Astrocyte (in vitro differentiated cells and primary cell): ENCODE measurements at places on chromosomes 7 and 10. TPM values are rescaled to one million over a fixed set of nuclear protein-coding genes. Genes with fewer than 3 reads are reported as not detected.

NRG3 gene
- 2.1 and 2.3 TPM in 2 replicates for total RNA-seq

- no peaks in the 10 kb centered on the region for H3K36me3 ChIP-seq
- H3K4me1 ChIP-seq, result no peaks in the 10 kb centered on the region
- H3K27ac ChIP-seq, result no peak overlapping the region
These were observed 14.2 kb downstream of the UCMA start for GRCh38 chr10:13219685-13220670.

IL6 gene
- 2.5 and 2.7 TPM in 2 replicates for total RNA-seq

GPR15LG gene
- total RNA-seq, result not detected in 2 replicates

PTPRN2 gene
- total RNA-seq, result 0.09 TPM in 1 of 2 replicates, not detected in the other

GRCh38 chr7:21169667-21170580 lies 258.0 kb upstream of the SP4 start:
- no peak overlapping the region for H3K27ac ChIP-seq
- H3K4me3 ChIP-seq, result no peak overlapping the region
- no peaks in the 10 kb centered on the region for H3K36me3 ChIP-seq
- DNase-seq, result no peak
- no peaks in the 10 kb centered on the region for H3K4me1 ChIP-seq
- H3K27me3 ChIP-seq, result peaks cover 2% of the 10 kb centered on the region

DNA sequence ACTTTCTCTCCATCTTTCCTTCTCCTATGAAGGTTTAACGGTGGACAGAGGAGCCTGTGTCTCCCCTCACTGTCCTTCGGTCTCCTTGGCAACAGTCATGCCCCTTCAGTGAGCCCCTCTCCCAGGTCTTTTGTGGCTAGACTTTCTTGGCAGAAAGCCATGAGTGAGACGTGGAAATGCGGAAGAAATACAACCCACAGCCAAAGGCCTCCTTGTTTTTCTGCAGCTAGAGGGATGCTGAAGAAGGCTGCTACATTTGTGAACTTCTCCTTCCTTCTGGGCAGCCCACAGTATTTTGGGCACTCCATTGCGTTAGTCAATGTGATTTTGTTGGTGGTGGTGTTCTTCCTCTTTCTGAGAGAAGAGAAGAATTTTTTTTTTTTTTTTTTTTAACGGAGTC lies 333.7 kb upstream of the PODXL start:
- no peak overlapping the region for H3K4me3 ChIP-seq
- no peaks in the 10 kb centered on the region for H3K27me3 ChIP-seq
- peaks cover 17% of the 10 kb centered on the region for H3K4me1 ChIP-seq
- no peak overlapping the region for H3K27ac ChIP-seq
- no peaks in the 10 kb centered on the region for H3K36me3 ChIP-seq

DNA sequence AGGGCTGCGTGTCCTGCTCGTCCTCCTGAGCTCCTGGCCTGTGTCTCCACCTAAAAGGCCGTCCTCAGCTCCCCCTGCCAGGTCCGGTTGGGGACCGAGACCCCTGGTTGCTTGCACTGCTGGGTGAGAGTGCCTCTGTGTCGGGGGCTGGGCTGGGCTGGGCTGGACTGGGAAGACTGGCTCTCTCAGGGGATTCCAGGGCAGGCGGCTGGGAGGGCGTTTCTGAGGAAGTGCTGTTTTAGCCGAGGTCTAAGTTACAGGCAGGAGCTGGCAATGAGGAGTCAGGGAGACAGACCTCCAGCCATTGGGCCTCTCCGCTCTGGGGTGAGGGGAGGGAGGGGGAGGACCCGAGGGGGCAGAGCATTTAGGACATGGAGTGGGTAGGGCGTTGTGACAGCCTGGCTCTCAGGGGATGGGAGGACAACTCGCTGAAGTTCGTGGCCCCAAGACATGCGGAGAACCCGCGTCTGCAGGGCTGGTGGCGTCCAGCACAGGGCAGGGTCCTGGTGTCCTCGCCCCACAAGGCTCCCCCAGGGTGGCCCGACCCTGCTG lies 20.9 kb downstream of the FOXK1 start:
- no peak for DNase-seq
- H3K27me3 ChIP-seq, result no peaks in the 10 kb centered on the region
- H3K4me3 ChIP-seq, result no peak overlapping the region
- no peaks in the 10 kb centered on the region for H3K36me3 ChIP-seq
- H3K4me1 ChIP-seq, result peaks cover 55% of the 10 kb centered on the region

- no peak overlapping the region for H3K4me3 ChIP-seq
- H3K27ac ChIP-seq, result no peak overlapping the region
- no peak for DNase-seq
- no peaks in the 10 kb centered on the region for H3K36me3 ChIP-seq
These were observed 85.4 kb upstream of the AFAP1L2 start for GRCh38 chr10:114489521-114490310.

TEX36 gene
- not detected in 2 replicates for total RNA-seq

NKX1-2 gene
- total RNA-seq, result 0.07 TPM in 1 of 2 replicates, not detected in the other

- H3K27ac ChIP-seq, result no peak overlapping the region
- H3K27me3 ChIP-seq, result no peaks in the 10 kb centered on the region
- peaks cover 8% of the 10 kb centered on the region for H3K4me1 ChIP-seq
These were observed 64.1 kb downstream of the PHTF2 start for GRCh38 chr7:77862691-77863090.

- no peaks in the 10 kb centered on the region for H3K4me1 ChIP-seq
- H3K4me3 ChIP-seq, result no peak overlapping the region
- no peak overlapping the region for H3K27ac ChIP-seq
- no peaks in the 10 kb centered on the region for H3K36me3 ChIP-seq
- peak; percentile 6 for DNase-seq
- H3K27me3 ChIP-seq, result no peaks in the 10 kb centered on the region
These were observed 675.1 kb upstream of the PCDH15 start for GRCh38 chr10:55476129-55476528.

- H3K4me3 ChIP-seq, result peak overlapping the region; percentile 78
- no peaks in the 10 kb centered on the region for H3K36me3 ChIP-seq
- H3K27ac ChIP-seq, result peak overlapping the region; percentile 88
- H3K27me3 ChIP-seq, result no peaks in the 10 kb centered on the region
These were observed 811 bp upstream of the ARHGAP12 start for GRCh38 chr10:31929261-31930022.

GRCh38 chr10:89591111-89591795 lies 53.8 kb downstream of the PANK1 start:
- DNase-seq, result peak; percentile 16
- no peaks in the 10 kb centered on the region for H3K36me3 ChIP-seq
- H3K4me1 ChIP-seq, result no peaks in the 10 kb centered on the region
- no peak overlapping the region for H3K4me3 ChIP-seq
- no peaks in the 10 kb centered on the region for H3K27me3 ChIP-seq

HECTD2 gene
- 11.9 and 15.4 TPM in 2 replicates for total RNA-seq

OR2A12 gene
- total RNA-seq, result not detected in 2 replicates

GRCh38 chr10:89502549-89502948 lies 32.8 kb downstream of the SLC16A12 start:
- H3K4me1 ChIP-seq, result peaks cover 15% of the 10 kb centered on the region
- H3K36me3 ChIP-seq, result no peaks in the 10 kb centered on the region
- no peak overlapping the region for H3K27ac ChIP-seq
- no peak overlapping the region for H3K4me3 ChIP-seq
- no peaks in the 10 kb centered on the region for H3K27me3 ChIP-seq

NRAP gene
- not detected in 2 replicates for total RNA-seq

GRCh38 chr7:41445946-41446345 lies 256.9 kb downstream of the INHBA start:
- H3K4me1 ChIP-seq, result no peaks in the 10 kb centered on the region
- H3K27ac ChIP-seq, result no peak overlapping the region
- DNase-seq, result no peak

AKR1C1 gene
- total RNA-seq, result 0.60 and 1.3 TPM in 2 replicates

DNA sequence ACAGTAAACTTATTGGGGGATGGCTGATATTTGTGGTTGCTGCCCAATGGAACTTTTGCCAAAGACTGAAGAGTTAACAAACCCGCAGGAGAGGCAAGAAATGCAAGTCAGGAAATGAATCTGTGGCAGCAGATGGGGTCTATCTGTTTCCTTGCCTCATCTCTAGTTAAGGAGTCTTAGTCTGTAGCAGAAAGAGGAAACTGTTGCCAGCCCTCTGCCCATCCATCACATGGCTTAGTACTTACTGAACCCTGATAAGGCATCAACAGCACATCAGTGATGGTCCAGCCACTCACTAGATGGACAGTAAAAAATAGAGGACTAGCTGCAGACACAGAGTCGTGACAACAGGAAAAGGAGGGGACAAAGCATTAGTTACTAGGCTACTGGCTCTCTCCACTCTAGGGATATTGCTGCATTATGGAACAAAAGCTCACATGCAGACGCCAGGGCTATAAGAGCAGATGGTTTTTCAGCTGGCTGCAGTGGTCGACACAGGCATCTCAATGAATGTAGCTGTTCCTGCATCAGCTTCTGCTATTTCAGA lies 614.7 kb downstream of the PARD3 start:
- no peaks in the 10 kb centered on the region for H3K27me3 ChIP-seq
- no peak for DNase-seq
- no peak overlapping the region for H3K27ac ChIP-seq
- no peaks in the 10 kb centered on the region for H3K36me3 ChIP-seq
- H3K4me3 ChIP-seq, result no peak overlapping the region
- H3K4me1 ChIP-seq, result no peaks in the 10 kb centered on the region

GPR85 gene
- total RNA-seq, result 0.73 and 1.3 TPM in 2 replicates

BLNK gene
- total RNA-seq, result not detected in 2 replicates

DNA sequence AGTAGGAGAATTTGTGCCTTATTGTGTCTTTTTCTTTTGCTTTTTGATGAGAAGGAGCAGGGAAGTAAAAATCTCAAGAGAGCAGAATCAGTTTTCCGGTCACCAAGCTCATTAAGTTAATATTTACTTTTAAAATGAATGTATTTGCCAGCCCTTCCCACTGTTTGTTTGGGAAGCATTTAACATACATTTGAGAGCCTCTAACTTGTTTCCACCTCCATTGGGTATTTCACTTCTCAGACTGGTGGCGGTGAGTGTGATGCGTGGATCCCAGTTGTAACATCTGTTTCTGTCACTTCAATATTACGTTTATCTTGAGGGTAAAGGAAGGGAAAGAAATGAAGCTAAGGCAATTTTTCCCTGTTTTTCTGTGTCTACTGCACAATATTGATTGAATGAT lies 22.8 kb downstream of the CDK14 start:
- H3K27me3 ChIP-seq, result no peaks in the 10 kb centered on the region
- peaks cover 8% of the 10 kb centered on the region for H3K4me1 ChIP-seq
- H3K27ac ChIP-seq, result no peak overlapping the region
- no peak overlapping the region for H3K4me3 ChIP-seq
- no peaks in the 10 kb centered on the region for H3K36me3 ChIP-seq

DNA sequence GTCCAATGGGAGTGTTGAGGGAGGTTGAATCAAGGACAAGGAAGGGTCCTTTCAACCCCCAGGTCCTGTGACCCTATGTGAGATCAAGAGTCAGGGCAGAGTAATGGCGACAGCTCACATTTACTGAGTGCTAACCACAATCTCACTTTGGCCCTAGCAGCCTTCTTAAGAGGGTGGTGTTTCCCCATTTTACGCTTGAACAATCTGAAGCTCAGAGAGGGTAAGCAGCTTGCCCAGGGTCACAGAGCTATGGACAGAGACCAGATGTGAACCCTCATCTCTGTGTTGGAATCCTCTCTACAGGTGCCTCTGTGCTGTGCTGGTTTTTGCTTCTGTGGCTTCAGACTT lies 102.0 kb downstream of the GRK5 start:
- peaks cover 32% of the 10 kb centered on the region for H3K4me1 ChIP-seq
- H3K27ac ChIP-seq, result no peak overlapping the region

GRCh38 chr7:151351027-151351426 lies 9.4 kb downstream of the NUB1 start:
- no peak for DNase-seq
- H3K36me3 ChIP-seq, result peaks cover 50% of the 10 kb centered on the region
- no peak overlapping the region for H3K4me3 ChIP-seq

ZNF485 gene
- 4.1 and 4.3 TPM in 2 replicates for total RNA-seq

DNA sequence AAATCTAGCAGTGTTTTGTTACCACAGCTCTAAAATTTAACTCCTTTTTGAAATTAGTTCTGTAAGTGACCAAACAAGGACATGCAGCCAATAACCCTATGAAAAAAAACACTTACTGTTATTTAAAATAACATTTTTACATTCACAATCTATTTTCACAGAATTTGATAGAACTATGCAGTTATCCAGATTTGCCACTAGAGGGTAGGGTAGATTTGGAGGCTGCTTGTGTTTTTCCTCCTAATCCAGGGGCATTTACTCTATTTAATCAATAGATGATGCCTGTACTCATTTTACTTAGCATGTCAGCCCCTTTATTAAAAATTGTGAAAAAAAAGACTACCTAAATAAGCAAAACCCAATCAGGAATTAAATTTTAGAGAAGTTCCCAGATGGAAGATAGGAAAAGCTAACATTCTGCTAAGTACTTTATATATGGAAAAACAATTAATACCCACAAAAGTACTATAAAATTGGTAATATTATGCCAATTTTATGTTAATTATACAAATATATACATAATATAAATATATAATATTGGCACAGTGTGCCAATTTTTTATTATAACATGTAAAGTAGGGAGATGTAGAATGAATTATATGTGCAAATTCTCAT lies 18.1 kb upstream of the LIPK start:
- H3K4me1 ChIP-seq, result no peaks in the 10 kb centered on the region
- H3K27me3 ChIP-seq, result no peaks in the 10 kb centered on the region
- H3K27ac ChIP-seq, result no peak overlapping the region
- H3K36me3 ChIP-seq, result no peaks in the 10 kb centered on the region
- DNase-seq, result no peak

ANKRD22 gene
- not detected in 2 replicates for total RNA-seq

ZNF438 gene
- 2.2 and 2.4 TPM in 2 replicates for total RNA-seq

- H3K4me1 ChIP-seq, result no peaks in the 10 kb centered on the region
- H3K27ac ChIP-seq, result no peak overlapping the region
- no peak overlapping the region for H3K4me3 ChIP-seq
- peak; percentile 1 for DNase-seq
- no peaks in the 10 kb centered on the region for H3K36me3 ChIP-seq
These were observed 684.9 kb downstream of the SORCS1 start for GRCh38 chr10:106479636-106480035.

NKX2-3 gene
- total RNA-seq, result not detected in 2 replicates

CDHR3 gene
- 1.8 and 3.1 TPM in 2 replicates for total RNA-seq

SSC4D gene
- total RNA-seq, result 6.0 and 7.4 TPM in 2 replicates

CD36 gene
- 1.7 and 2.6 TPM in 2 replicates for total RNA-seq

- DNase-seq, result peak; percentile 31
- no peak overlapping the region for H3K27ac ChIP-seq
- H3K36me3 ChIP-seq, result no peaks in the 10 kb centered on the region
These were observed 40.0 kb downstream of the GHRHR start for GRCh38 chr7:31003721-31004120.

- H3K27me3 ChIP-seq, result no peaks in the 10 kb centered on the region
- H3K27ac ChIP-seq, result no peak overlapping the region
- peaks cover 63% of the 10 kb centered on the region for H3K4me1 ChIP-seq
- no peak for DNase-seq
- no peaks in the 10 kb centered on the region for H3K36me3 ChIP-seq
These were observed 29.7 kb downstream of the OGDH start for GRCh38 chr7:44636041-44636584.

- H3K27ac ChIP-seq, result no peak overlapping the region
- H3K4me3 ChIP-seq, result no peak overlapping the region
- DNase-seq, result peak; percentile 9
- no peaks in the 10 kb centered on the region for H3K36me3 ChIP-seq
- no peaks in the 10 kb centered on the region for H3K27me3 ChIP-seq
These were observed 703.5 kb upstream of the SEMA3D start for GRCh38 chr7:85890244-85890811.

TUBB8 gene
- total RNA-seq, result not detected in 2 replicates

ANLN gene
- total RNA-seq, result 11.4 and 20.4 TPM in 2 replicates

NME8 gene
- total RNA-seq, result not detected in 2 replicates

GRCh38 chr7:18191862-18192625 lies 164.4 kb upstream of the PRPS1L1 start:
- H3K27me3 ChIP-seq, result no peaks in the 10 kb centered on the region
- H3K4me1 ChIP-seq, result no peaks in the 10 kb centered on the region
- DNase-seq, result no peak
- no peak overlapping the region for H3K4me3 ChIP-seq
- H3K36me3 ChIP-seq, result no peaks in the 10 kb centered on the region
- H3K27ac ChIP-seq, result no peak overlapping the region

PLAC9 gene
- total RNA-seq, result 1.5 and 2.3 TPM in 2 replicates

CDC14C gene
- 0.14 and 0.17 TPM in 2 replicates for total RNA-seq

ACBD7 gene
- 0.36 and 0.79 TPM in 2 replicates for total RNA-seq
